ENCODE measurements at places on chromosomes 16 and 17.

GRCh38 chr16:67760206-67760955 is 41.3 kb upstream of the GFOD2 start:
- no peak for DNase-seq

DNA sequence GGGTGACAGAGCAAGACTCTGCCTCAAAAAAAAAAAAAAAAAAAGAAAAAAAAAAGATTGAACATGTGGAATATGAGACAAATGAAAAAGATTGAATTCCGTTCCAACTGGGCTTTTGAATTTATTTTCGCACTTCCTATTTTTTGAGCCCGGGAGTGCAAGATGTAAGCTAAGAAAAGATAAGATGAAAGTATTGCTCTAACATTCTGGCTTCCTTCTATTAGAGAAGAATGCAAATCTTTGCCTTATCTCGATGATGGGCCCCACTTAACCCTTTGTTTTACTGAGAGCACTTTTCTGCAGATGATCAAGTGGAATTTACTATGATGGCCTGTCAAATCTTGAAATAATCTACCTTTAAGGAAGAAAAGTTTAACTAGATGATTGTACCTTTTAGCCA is 96.3 kb downstream of the WWOX start:
- no peak for DNase-seq

GRCh38 chr17:35171834-35172233 is 22.4 kb downstream of the SLC35G3 start:
- DNase-seq: no peak

DNA sequence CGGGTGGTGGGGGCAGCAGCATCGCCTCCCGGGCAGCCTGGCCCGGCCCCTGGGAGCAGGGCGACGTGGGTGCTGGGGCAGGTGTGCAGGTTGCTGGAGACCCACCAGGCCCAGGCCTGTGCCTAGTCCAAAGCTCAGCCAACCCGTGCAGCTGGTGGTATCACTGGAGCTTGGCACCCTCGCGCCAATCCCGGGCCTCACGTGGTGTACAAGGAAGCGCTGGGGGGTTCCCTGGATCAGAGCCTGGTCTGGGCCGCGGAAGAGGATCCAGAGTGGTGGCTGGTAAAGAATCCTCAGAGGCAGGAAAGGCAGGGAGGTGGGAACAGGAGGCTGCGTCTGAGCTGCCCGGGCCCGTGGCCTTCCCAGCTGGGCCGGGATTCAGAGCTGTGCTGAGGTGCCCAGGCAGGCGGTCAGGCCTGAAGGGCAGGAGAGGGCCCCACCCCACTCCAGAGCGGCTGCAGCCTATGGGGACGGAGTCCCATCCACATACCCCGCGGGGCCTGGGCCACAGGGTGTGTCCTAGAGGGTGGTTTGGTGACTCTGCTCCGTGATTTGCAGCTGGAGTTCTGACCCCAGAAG is 36.2 kb downstream of the ZFPM1 start:
- DNase-seq: no peak

DNA sequence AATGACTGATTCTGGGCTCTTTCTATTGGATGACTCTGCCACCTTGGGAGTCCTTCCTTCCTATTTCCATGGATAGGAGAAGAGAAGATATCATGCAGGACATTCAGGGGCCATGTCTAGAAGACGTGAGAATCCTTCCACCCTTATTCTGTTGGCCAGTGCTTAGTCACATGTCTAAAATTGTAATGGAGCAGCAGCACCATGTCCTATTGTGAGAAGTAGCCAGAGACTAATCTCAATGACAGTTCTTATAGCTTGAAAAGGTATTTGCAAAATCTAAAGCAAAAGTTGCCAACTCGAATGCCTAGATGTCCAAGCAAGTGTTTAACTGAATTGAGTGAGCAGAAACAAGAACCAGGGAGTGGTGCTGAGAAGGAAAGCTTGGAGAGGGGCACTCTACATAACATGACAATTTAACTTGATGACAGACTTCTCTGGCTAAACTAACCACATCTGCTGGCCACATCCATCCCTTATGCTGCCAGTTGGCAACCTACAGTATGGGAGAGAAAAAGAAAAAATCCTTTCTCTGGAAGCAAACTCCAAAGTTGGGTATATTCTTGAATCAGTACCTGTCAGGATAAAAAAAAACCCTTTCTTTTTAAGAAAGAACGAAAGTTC is 225.7 kb downstream of the CDH13 start:
- no peak for DNase-seq

DNA sequence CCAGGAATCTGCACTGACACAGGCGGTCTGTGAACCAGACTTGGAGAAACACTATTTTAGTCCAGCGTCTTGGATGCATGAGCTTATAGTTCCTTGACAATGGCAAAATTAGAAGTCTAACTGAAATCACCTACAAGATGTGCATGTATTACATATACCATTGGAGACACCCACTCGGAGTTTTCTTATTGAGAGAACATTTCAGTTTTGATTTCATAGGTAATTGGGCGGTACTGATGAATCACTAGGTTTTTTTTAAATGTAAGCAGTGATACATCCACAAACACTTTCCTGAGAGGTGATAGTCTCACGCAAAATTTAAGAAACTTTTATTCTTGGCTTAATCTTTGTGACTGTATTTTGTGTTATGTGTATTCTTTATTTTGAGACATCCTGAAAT is 69.8 kb downstream of the PRKCA start:
- no peak for DNase-seq

DNA sequence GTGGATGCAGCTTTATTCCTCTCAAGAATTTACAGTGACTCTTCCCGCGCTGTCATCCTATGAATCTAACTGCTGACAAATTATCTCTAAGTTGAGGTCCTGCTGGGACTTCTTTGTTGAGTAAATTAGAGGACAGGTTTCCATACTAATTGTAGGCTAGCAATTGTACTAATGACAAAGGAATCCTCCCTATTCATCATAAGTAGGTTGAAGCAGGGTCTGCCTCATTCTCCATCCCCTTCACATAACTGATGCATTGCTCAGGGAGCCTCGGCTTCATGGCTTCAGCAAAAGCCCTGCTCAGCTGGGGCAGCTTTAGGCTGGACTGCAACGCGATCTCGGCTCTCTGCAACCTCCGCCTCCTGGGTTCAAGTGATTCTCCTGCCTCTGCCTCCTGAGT is 83.1 kb upstream of the IRX6 start:
- no peak for DNase-seq

DNA sequence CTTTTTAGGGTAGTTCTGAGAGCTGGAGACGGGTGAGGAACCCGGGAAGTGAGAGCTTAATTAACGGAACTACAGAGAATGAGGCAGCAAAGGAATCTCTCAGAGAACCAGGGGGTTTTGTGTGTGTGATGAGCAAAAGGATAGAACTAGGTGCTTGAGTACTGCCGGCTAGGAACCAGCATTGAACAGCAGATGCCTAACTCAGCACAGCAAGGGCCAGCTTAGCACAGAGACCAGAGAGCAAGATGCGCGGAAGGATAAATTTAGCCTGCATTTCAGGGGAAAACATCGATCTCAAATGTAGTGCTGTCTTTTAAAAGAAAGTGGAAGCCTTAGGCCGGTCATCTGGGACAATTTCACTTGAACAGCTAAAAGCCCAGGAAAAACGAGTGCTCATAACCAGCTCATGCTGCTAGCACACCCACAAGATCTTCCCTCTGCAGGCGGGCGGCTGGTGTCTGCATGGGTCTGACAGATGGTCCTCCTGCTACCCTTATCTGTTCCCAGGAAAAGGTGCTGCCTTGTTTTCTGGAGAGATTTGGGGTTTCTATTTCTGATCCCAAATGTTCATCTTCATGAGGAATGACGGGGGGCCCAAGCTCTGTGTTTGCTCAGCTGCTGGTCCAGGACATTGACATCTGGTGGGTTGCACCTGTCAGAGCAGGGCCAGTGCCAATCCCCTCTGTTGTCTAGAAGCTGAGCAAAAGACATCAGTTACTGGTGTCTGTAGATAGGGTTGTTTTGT is 103.9 kb downstream of the SOCS1 start:
- DNase-seq: no peak

DNA sequence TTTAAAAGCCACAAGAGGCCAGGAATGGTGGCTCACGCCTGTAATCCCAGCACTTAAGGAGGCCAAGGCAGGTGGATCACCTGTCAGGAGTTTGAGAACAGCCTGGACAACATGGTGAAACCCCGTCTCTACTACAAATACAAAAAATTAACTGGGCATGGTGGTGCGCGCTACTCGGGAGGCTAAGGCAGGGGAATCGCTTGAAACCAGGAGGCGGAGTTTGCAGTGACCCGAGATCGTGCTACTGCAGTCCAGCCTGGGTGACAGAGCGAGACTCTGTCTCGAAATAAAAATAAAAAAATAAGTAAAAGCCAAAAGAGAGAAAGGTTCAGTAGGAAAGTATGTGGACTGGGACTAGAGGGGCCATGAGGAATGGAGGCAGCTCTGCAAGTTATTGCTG is 13.1 kb upstream of the ITGAL start:
- DNase-seq: no peak

DNA sequence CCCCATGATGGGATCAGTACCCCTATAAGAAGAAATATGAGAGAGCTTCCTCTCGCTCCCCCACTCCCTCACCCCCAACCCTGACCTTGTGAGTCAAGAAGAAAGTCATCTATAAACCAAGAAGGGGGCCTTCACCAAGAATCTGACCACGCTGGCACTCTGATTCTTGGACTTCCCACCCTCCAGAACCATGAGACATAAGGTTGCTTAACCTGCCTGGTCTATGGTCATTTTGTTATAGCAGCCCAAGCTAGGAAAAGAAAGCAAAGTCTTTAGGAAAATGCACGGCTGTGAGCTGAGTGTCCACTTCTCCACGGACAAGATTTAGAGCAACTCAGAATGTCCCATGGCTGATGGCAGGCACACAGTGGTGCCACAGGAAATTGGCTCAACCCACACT is 333.5 kb downstream of the SOX9 start:
- no peak for DNase-seq

DNA sequence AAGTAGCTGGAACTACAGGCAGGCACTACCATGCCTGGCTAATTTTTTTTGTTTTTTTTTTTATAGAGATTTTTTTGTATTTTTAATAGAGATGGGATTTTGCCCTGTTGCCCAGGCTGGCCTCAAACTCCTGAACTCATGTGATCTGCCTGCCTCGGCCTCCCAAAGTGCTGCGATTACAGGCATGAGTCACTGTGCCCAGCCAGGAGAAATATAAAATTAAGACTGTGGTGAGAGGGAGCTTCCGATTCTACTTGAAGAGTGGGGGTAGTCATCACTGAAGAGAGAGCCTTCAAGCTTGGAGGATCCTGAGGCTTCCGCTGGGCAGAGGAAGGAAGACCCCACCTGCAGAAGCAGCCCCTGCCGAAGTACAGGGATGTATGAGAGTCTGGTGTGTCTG is 34.4 kb upstream of the RGS9 start:
- DNase-seq: no peak

DNA sequence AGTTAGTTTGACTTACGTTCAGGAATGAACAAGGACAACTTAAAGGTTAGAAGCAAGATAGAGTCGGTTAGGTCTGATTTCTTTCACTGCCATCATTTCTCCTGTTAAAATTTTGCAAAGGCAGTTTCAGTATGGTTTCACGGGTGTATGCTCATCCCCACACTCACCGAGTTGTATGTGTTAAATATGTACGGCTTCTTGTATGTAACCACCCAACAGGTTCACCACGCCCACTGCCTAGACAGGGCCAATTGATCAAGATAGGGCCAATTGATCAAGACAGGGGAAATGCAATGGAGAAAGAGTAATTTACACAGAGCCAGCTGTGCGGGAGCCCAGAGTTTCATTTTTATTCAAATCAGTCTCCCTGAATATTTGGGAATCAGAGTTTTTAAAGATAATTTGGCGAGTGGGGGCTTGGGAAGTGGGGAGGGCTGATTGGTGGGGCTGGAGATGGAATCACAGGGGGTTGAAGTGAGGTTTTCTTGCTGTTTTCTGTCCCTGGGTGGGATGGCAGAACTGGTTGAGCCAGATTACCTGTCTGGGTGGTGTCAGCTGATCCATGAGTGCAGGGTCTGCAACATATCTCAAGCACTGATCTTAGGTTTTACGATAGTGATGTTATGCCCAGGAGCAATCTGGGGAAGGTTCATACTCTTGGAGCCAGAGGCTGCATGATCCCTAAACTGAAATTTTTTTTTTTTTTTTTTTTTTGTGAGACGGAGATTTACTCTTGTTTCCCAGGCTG is 62.4 kb upstream of the PLCG2 start:
- DNase-seq: no peak

GRCh38 chr17:44672479-44673093 is 16.3 kb downstream of the MEIOC start:
- no peak for DNase-seq

DNA sequence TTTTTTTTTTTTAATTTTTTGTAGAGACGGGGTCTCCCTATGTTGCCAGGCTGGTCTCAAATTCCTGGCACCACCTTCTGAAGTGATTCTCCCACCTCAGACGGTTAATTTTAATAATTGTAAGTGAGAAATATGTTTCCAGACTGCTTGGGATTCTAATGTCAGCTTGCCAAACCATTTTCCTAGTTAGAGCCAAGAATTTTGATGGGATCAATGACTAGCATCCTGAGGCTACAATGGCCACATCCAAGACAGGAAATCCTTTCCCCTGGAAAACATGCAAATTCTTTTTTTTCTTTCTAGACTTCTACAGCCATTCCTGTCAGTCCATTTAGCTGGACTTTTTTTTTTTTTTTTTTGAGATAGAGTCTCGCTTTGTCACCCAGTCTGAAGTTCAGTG is 32.6 kb downstream of the IGF2BP1 start:
- DNase-seq: no peak

DNA sequence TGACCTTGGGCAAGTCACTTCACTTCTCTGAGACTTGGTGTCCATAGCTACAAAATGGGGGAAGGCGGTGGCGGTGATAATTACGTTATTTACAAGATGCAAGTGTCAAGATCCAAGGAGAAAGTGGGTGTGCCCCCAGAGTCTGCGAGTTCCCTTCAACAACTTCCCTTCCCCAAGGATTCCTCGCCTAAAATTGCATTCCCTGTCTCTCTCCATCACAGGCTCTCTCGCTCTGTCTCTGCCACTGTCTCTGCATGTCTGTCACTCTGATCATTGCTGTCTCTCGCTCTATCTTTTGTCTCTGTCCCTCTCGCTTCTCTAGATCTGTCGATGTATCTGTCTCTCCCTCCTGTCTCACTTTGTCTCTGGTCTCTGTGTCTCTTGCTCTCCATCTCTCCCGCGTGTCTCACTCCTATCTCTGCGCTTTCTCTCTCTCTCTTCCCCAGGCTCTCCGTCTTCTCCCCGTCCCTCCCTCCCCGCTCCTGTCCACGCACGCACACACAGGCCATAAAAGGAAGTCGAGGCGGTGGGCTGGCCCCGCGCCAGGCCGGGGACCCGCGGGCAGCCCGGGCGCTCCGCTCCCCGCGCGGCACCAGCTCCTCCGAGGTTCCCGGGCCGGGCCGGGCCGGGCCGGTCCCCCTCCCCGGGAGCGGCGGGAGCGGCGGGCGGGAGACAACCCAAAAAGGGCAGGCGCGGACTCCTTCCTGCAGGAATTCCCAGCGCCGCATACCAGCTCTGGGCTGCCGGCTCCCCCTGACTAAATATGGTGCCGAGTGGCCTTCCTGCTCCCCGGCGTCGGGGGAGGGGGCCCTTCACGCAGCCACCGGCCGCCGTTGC is 1.1 kb upstream of the MYH11 start:
- DNase-seq: no peak
